MG63 (cell line): ENCODE measurements at places on chromosomes 6 and 20. TPM values are rescaled to one million over a fixed set of nuclear protein-coding genes. Genes with fewer than 3 reads are reported as not detected.

DNA sequence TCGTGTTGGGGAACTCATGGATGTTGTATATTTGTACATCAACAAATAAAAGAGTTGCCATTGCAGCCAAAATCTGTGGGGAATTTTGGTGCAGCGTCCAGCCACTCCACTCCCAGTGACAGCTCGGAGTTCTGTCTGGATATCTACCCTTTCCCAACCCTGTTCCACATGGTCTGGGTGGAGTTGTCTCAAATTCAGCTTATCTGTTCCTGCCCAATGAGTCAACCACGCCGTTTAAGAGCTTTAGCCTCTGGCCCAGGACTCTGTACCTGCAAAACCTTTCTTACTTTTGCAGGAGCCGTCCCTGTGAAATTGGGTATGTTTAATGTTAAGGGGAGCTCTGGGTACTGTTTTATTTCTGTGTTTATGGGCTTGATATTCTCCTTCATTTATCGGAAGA is 33.9 kb upstream of the OVOL2 start:
- no peak for DNase-seq

- DNase-seq = no peak
Observed at GRCh38 chr6:49653942-49654341, 17.3 kb upstream of the RHAG start.

DNA sequence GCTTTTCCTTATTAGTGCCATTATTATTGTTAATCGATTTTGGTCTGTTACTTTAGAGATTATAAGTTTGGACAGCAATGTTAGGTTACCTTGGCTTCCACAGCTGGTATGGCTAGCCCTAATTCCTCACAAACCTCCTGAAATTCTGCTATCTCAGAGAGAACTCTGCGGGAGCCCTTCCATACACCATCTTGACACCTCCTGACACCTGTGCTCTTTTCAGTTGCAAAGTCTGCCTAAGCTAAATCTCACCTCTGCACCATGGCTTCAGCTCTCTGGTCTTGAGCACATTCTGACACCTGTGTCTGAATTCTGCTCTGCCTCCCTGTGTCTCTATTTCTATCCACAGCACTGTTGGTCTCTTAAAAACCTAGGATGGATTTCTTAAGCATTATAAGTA is 106.5 kb downstream of the DCDC2 start:
- no peak for DNase-seq

GRCh38 chr20:20796766-20797440 is 84.5 kb upstream of the RALGAPA2 start:
- DNase-seq = no peak

GRCh38 chr6:391559-392440 is at the start of gene IRF4:
IRF4 (plus strand) TSS chr6:391752; CDS start chr6:393153, 1,401 bp downstream.
- no peak for DNase-seq

GRCh38 chr6:82493467-82493866 is 129.8 kb downstream of the TPBG start:
- no peak for DNase-seq

- no peak for DNase-seq
Observed at GRCh38 chr6:150153905-150154492, 11.2 kb downstream of the PPP1R14C start.

GRCh38 chr6:67986694-67987232 is 648.3 kb upstream of the ADGRB3 start:
- no peak for DNase-seq

DNA sequence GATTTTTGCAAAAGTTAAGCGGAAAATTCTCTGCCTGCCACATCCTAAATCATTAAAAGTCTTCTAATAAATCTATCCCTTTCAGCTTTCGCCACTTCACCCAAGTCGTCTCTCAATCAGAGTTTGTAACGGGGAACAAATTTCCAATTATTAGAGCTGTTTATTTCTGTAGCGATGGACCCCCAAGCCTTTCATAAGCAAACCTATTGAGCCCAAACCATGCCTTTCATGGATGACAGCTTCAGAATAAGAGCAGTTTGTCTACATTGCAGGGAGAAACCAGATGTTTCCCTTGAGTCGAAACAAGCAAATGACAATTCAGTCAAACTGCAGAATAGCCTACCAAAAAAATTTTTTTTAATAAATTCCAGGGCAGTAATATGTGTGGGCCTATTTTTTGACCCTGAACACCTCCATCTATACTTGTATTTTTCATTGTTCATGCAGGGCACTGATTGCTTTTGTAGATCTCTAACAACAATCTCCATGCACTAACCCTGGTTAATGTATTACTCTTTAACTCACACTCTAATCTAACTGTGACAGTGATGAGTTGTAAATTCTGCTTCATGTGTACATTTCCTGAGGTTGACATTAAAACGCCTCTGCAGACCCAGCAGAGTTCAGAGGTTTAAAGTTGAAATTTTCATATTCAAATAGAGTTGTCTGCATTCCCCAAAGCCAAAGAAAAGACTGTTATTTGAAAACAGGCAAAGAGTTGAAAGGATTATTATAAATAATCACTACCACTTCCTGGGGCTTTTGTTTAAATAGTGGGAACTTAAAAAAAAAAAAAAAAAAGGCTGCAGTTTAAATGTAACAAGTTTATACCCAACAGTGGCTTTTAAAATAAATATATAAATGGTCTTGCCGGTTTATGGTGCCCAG is 64.5 kb downstream of the ATP9A start:
- no peak for DNase-seq

- no peak for DNase-seq
Observed at GRCh38 chr20:57774111-57774880, 64.5 kb upstream of the PMEPA1 start.

GRCh38 chr20:49534255-49534712 is 33.7 kb downstream of the PTGIS start:
- DNase-seq = peak; percentile 64

The TRIM38 gene
- total RNA-seq = 1.4 and 1.8 TPM in 2 replicates

The FAXC gene
- 9.0 and 22.3 TPM in 2 replicates for total RNA-seq

The LY6G5C gene
- total RNA-seq = not detected in 2 replicates

The XPO5 gene
- 26.6 and 35.7 TPM in 2 replicates for total RNA-seq
